ENCODE measurements at places on chromosomes 16 and 17.

DNA sequence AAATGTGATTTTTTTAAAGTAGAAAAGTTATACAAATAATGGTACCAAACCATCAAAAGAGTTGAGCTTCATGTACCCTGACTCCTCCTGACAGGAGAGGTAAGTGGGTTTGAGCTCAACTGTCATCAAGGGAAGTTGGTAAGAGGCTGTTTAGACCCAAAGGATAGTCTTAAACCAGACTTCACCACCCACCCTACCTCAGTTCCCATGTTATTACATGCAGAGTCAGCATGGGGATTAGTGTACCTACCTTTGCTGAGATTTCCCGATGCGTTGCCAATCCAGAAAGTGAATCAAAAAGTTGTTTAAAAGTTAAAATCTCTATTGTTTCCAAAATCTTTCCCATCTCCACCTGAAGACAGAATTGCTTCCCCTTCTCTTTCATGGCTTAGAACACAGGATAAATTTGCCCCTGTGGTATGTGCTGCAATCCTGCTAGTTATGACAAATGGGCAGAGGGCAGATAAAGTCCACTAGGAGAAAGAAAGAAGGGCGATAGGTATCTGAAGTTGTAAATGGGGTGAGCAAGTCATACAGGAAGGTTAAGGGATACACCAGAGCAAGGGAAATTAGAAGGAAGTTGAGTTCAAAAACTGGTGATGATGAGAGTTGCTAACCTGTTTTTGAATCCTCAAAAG lies 72.8 kb downstream of the NEUROD2 start:
- DNase-seq = no peak

DNA sequence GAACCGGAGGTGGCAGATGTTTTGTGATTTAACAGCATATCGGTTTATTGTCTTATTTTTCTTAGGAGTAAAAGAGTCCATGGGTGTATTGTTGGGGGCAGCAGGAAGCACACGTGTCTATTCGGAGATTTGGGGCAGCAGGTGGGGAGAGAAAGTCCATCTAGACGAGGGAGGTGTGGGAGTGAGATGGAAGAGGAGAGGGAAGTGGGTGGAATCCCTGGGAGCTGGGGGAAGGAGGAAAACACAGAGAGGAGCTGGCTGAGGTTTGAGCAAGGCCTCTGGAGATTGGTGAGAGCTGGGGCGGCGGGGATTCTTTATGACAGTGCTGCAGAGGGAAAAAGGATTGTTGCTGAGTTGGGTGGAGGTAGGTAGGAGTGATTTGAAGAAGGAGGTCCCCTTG lies 72.1 kb downstream of the PRKCB start:
- DNase-seq = no peak

GRCh38 chr17:62110923-62111484 lies 45.9 kb upstream of the MED13 start:
- no peak for DNase-seq

DNA sequence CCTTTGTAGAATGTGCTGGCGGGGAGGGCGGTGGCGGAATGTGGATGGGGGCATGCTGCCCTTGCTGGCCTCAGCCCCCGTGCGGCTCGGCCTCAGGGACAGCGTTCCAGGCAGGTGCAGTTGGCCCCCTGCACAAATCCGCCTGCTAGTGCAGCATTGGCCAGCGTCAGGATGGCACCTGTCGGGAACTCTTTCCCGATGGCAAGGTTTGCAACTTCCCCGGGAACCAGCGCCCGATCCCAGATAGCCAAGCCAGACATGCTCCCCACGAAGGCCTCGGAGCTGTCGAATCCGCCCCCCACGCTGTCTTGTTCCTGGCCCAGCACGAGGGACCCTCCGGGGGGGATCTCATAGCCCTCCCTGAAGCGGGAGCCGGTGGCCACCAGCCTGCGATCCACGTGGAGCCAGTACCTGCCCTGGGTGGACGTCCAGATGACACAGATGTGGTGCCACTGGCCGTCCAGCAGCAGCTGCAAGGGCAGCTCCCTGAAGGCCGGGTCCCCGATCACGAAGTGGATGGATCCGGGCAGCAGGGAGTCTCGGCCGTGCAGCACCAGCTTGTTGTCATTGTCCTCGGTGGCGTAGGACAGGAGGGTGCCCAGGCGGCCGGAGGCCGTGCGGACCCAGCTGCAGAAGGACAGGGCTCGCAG lies 2.8 kb downstream of the PTX4 start:
- no peak for DNase-seq

DNA sequence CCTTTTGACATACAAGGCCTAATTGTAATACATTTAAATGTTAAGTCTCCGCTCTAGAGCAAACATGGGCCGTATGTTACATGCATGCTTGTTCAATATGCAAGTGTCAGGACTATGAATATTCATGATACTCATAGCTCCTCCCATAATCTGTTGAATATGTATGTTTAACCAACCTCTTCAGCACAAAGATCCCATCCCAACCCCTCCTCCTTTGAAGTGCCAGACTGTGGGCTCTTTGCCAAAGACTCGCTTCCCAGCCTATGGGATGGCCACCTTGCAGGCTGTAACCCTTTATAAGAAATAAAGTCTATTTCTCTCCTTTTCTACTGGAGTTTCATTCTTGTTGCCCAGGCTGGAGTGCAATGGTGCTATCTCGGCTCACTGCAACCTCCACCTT lies 156.2 kb downstream of the ABCC12 start:
- no peak for DNase-seq

Data from activated CD8-positive, alpha-beta memory T cell treated with anti-CD3 and anti-CD28 coated beads, Interleukin-2, amount 50 U/mL, for 4 hours (primary cell).